ENCODE measurements at places on chromosomes 2 and 18. TPM values are rescaled to one million over a fixed set of nuclear protein-coding genes. Genes with fewer than 3 reads are reported as not detected.
A peak's percentile ranks its signal among the peaks of the same experiment; 100 is the strongest.

The DYNC2LI1 gene
- 22.4 TPM for total RNA-seq

The FAHD2B gene
- 12.2 TPM for total RNA-seq

The RHOB gene
- 191 TPM for total RNA-seq

The NGEF gene
- not detected for total RNA-seq

The SLC5A7 gene
- total RNA-seq: 0.81 TPM

The NT5DC4 gene
- total RNA-seq: not detected

The UGT1A5 gene
- not detected for total RNA-seq

DNA sequence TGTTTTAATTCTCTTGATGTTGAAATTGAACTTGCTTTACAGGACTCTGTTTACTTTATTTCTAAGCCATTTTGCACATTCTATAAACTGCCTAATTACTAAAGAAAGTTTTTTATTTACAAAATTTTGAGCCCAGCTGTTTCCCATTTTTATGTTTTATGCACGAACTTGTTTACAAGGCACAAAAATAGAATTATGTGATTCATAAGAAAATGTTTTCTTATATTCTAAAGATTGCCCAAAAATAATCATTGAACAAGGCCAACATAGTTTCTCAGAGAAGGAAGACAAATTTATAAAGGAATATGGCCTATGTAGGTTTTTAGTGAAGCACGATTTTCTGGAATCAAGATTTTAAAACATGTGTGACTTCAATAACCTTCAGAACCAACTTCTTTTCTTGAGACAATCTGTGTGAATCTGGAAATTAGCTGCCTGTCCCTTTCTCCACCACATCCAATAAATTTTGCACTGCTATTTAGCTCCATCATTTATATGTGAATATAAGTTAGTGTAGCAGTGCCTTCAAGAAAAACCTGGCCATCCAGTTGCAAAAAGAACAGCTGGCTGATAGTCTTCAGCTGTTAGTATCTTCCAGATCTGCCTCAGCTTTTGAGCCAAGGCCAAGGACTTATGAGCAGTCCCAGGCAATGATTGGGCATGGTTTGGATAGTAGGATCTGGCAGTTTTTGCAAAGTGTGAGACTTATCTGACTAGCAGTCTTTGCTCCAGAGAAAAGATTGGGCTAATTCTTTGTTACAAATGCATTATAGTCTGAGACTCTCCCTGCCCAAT lies 253.2 kb upstream of the COL3A1 start:
- H3K4me1 ChIP-seq: no peaks in the 10 kb centered on the region
- no peaks in the 10 kb centered on the region for H3K36me3 ChIP-seq
- no peak overlapping the region for H3K27ac ChIP-seq
- DNase-seq: no peak

- peak overlapping the region; percentile 55 for H3K27ac ChIP-seq
- peak; percentile 64 for DNase-seq
- peaks cover 14% of the 10 kb centered on the region for H3K36me3 ChIP-seq
- H3K4me3 ChIP-seq: no peak overlapping the region
- peaks cover 40% of the 10 kb centered on the region for H3K4me1 ChIP-seq
Observed at GRCh38 chr2:237500681-237501424, 13.8 kb downstream of the MLPH start.

- no peak for DNase-seq
- H3K27ac ChIP-seq: no peak overlapping the region
- H3K4me3 ChIP-seq: no peak overlapping the region
- no peaks in the 10 kb centered on the region for H3K4me1 ChIP-seq
- no peaks in the 10 kb centered on the region for H3K27me3 ChIP-seq
- H3K36me3 ChIP-seq: peaks cover 13% of the 10 kb centered on the region
Observed at GRCh38 chr2:173193925-173194324, 118.3 kb downstream of the MAP3K20 start.

GRCh38 chr18:10715791-10716190 lies 190.0 kb downstream of the NAPG start:
- no peak overlapping the region for H3K4me3 ChIP-seq
- DNase-seq: no peak
- H3K4me1 ChIP-seq: no peaks in the 10 kb centered on the region
- H3K36me3 ChIP-seq: no peaks in the 10 kb centered on the region
- H3K27me3 ChIP-seq: no peaks in the 10 kb centered on the region

DNA sequence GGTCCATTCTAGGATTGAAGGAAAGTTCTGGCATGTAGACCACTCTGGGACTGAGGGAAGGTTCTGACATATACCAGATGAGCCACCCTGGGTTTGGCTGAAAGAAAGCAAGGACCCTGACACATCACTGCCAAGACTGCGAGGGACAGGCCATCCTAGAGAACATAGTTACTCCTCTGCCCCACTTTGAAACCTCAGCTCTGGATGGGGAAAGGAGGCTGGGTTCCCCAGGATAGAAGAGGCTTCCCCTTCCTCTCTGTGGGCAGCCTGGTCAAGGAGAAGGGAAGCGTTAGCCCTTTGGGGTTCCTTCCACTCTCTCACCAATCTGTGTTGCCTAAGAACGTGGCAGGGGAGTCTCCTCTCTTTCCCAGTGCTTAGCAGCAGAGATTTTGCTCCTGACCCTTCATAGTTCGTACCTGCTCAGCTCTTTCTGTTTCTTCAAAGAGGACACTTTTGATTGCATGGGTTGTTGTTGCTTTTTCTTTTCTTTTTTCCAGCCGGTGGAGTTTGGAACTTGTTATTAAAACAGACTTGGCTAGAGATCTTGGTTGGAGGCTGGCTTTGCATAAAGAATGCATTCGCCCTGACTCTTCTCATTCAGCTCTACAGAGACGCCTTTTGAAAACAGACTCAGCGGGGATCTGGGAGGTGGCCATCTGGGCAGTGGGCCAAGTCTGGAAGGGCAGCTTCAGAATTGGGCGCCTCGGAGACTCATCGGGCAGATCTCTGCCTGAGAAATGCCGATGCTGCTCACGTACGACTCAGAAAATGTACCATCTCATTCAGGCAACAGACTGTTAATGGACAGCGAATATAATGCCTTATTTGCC lies 166.1 kb downstream of the CLIP4 start:
- H3K4me1 ChIP-seq: no peaks in the 10 kb centered on the region
- no peaks in the 10 kb centered on the region for H3K27me3 ChIP-seq
- H3K27ac ChIP-seq: no peak overlapping the region
- no peak overlapping the region for H3K4me3 ChIP-seq
- no peaks in the 10 kb centered on the region for H3K36me3 ChIP-seq

DNA sequence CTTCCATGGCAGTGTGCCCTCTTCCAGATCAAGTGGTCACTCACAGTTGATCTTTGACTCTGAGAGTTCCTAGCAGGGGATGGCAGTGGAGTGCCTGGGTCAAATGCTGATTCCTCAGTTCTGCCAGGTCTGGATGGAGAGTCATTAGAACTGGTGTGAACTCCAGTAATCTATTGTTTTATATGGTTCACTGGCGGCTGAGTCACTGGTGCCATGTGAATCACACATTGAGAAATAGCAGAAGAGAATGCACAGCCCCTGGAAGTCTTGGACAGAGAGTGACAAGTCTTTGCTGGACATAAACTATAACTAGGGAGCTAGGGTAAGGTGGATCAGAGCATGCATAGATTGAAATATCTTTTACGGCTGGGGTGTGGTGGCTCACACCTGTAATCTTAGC lies 86.9 kb downstream of the EIF2AK3 start:
- no peak for DNase-seq
- no peaks in the 10 kb centered on the region for H3K27me3 ChIP-seq
- H3K36me3 ChIP-seq: no peaks in the 10 kb centered on the region
- H3K27ac ChIP-seq: no peak overlapping the region
- no peaks in the 10 kb centered on the region for H3K4me1 ChIP-seq

- no peaks in the 10 kb centered on the region for H3K27me3 ChIP-seq
- peaks cover 57% of the 10 kb centered on the region for H3K4me1 ChIP-seq
- H3K27ac ChIP-seq: no peak overlapping the region
- DNase-seq: no peak
Observed at GRCh38 chr2:172442072-172442895, 14.9 kb downstream of the ITGA6 start.

- no peaks in the 10 kb centered on the region for H3K27me3 ChIP-seq
- peaks cover 32% of the 10 kb centered on the region for H3K4me1 ChIP-seq
- H3K27ac ChIP-seq: peak overlapping the region; percentile 53
- DNase-seq: no peak
Observed at GRCh38 chr2:55168221-55169154, 63.6 kb downstream of the CLHC1 start.

DNA sequence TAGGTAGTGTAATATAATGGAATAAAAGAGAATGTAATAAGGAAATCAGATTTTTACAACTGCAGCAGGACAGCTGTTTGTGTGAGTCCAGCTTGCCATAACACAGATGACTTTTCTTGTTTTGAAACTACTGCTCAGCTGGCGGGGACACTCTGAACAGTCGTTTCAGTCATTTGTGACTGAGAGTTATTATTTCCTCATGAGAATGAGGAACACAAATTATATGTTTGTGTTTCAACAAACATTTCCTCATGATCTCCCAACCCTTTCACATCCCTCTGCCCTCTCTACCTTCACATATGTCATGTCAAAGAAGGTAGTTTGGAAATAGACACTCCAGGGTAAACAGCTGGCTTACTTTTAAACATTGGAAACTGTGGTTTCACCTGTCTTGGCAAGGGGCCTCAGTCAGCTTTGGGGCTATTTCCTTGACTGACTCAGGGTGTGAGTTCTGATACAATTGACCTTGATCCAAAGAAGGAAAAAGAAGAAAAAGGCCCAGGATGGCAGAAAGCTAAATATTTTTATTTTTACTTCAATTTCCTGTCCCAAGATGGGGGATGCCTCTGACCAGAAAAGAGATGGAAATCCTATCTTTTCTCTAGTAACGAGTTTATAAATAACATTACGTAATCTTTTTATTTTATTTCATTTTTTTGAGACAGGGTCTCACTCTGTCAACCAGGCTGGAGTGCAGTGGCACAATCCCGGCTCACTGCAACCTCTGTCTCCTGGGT lies 593 bp downstream of the SP140L start:
- peaks cover 4% of the 10 kb centered on the region for H3K36me3 ChIP-seq
- no peaks in the 10 kb centered on the region for H3K27me3 ChIP-seq
- H3K4me3 ChIP-seq: peak overlapping the region; percentile 51
- H3K27ac ChIP-seq: peak overlapping the region; percentile 88

DNA sequence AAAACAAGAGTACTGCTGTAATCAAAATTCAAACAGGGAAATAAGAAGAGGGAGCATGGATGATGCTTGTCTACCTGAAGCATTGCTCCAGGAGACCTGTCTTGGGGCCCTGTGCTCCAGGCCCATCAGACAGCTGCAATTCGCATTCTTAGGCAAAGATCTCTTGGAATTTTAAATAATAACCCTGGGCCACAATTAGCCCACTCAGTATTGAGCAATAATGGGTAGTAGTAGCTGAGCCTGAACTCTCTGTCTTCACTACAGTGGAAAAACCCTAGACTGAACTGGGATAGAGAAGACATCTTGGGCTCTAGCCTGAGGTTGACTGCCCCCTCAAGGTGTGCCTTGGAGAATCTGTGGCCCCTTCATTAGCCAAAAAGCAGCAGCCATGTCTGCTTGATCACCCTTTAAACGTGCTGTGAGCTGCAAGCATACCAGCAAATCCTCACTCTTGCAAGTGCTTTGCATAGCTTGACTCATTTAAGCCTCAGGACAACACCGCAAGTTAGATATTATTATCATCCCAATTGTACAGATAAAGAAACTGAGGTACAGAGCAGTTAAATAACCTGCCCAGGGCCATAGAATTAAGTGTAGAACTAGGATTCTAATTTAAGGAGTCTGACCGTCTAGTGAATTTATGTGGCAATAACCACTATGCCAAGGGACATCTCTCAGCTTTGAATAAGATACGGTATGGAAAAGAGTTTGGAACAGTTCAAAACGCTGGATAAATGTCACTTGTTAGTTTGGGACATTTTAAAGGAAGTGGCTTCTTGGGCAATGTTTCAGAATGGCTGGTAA lies 69.0 kb downstream of the DDX1 start:
- H3K36me3 ChIP-seq: no peaks in the 10 kb centered on the region
- no peaks in the 10 kb centered on the region for H3K27me3 ChIP-seq
- no peak overlapping the region for H3K4me3 ChIP-seq
- H3K27ac ChIP-seq: no peak overlapping the region
- DNase-seq: no peak
- no peaks in the 10 kb centered on the region for H3K4me1 ChIP-seq

DNA sequence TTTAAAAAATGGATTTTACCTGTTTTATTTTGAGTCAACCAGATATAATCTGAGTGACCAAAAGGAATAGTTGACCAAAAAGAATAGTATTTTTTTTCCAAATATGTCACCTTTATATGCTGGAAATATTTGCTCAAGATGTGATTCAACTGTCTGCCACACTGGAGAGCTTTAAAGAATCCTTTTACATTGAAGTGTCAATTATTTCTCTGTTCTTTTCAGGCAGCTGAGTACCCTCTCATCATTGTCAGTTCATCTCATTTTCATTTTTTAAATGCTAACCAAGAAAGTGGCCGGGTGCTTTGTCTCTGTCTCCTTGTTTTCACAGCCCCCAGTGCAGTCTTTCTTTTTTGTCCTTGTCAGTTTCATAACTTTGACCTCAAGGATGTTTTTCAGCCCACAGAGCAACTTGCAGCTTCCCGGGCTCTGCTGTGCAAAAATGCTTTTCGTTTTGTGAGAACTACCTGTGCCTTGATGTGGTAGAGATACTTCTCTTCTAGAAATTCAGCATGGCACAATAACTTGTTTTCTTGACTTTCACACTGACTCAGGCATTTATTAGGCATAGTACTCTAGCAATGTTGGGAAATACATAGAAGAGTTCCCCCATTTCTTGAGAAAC lies 23.4 kb upstream of the CERS6 start:
- H3K4me1 ChIP-seq: no peaks in the 10 kb centered on the region
- H3K36me3 ChIP-seq: no peaks in the 10 kb centered on the region
- no peak for DNase-seq
- H3K27me3 ChIP-seq: no peaks in the 10 kb centered on the region

DNA sequence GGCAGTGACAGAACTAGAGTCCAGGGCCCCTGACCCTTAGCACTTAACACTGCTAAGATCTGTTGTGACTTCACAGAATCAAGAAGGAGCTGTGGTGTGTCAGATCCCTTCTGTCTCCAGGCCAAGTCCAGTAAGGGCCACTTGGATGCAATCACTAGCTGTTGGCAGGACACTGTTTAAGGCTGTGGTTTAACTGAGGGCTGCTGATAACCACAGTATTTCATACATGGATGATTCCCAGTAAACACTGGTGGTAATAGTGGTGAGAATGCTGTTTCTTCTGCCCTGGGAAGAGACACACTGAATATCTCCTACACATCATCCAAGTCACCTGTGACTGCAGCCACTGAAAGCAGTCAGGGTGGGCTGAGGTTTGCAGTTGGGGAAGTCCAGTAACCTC lies 77.7 kb upstream of the FBXO11 start:
- no peak overlapping the region for H3K4me3 ChIP-seq
- H3K36me3 ChIP-seq: no peaks in the 10 kb centered on the region
- no peak for DNase-seq
- H3K4me1 ChIP-seq: no peaks in the 10 kb centered on the region
- no peak overlapping the region for H3K27ac ChIP-seq

GRCh38 chr2:68062680-68063387 lies at the start of gene C1D:
C1D (minus strand) TSS chr2:68063004; CDS start chr2:68047310, 15,694 bp downstream.
- peak within 1 kb of the TSS; percentile 83 for H3K4me3 ChIP-seq
- peak; percentile 97 for DNase-seq
- peak within 1 kb of the TSS; percentile 96 for H3K27ac ChIP-seq
- peaks cover 31% of the 10 kb centered on the region for H3K4me1 ChIP-seq

GRCh38 chr2:10022966-10023662 lies 20.2 kb upstream of the KLF11 start:
- no peaks in the 10 kb centered on the region for H3K27me3 ChIP-seq
- no peak overlapping the region for H3K27ac ChIP-seq
- no peak overlapping the region for H3K4me3 ChIP-seq
- DNase-seq: no peak
- H3K36me3 ChIP-seq: no peaks in the 10 kb centered on the region
- H3K4me1 ChIP-seq: peaks cover 8% of the 10 kb centered on the region
